ENCODE measurements at places on chromosomes 11 and 22.

GRCh38 chr22:33400891-33401290 lies 342.7 kb upstream of the SYN3 start:
- no peak for DNase-seq

GRCh38 chr22:49070501-49070900 lies 757.2 kb downstream of the BRD1 start:
- DNase-seq, result no peak

DNA sequence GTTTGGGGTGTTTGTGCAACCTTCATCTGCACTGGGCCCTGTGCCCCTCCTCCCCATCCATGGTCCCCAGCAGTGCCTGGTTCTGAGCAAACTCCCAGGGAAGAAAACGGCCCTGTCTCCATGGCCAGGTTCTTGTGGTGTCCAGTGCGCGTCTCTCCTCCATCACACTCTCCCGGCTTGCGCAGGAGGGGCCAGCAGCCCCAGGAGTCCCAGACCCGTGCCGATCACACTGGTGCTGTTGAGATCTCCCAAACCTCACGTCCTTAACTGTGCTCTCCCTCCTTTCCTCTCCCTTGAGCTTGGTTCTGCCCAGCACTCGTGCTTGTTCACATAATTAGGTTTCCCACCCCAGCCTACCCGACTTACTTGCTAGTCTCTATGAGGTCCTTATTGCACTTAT lies 10.9 kb upstream of the GRK2 start:
- DNase-seq, result no peak

DNA sequence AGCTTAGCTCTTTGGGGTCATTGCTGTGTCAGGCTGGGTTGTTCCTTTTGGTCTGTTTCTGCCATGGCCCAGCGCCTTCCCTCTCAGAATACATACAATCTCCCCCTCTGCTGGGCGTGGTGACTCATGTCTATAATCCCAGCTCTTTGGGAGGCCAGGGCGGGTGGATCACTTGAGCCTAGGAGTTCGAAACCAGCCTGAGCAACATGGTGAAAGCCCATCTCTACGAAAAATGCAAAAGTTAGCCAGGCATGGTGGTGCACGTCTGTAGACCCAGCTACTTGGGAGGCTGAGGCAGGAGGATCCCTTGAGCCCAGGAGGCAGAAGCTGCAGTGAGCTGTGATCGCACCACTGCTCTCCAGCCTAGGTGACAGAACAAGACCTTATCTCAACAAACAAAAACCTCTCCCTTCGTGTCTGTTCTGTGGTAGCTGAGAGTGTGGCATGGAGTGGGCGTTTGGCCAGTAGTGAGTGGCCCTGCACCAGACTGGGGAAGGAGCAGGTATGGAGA lies 46.7 kb upstream of the RAB1B start:
- DNase-seq, result no peak

DNA sequence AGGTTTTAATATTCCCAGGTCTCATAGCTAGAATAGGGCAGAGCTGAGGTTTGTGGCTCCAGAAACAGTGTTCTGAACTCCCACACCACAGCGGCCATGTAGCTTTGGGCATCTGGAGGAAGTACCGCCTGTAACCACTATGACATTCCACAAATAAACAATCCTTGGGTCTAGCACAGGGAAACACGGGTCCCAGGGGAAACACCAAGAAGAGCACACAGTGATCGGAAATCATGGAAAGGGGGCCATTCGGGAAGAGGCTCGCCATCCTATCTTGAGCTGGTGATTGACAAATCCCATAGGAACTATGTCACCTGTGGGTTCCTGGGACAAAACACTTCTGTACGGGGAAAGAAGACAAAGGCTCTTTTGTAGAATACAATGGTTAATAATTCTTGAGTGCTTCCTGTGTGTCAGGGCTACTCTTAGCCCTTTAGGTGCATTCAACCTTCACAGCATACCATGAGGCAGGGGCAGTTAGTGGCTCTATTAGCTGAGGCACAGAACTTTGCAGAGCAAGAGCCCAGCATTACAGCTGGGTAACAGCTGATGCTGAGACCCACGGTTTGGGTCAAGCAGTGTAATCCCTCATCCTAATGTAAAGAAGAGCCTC lies 514.2 kb downstream of the NTM start:
- no peak for DNase-seq

- DNase-seq, result no peak
Measured at GRCh38 chr22:44409211-44409973, 88.6 kb downstream of the RTL6 start.

GRCh38 chr11:94583866-94584500 lies 16.8 kb downstream of the PIWIL4 start:
- DNase-seq, result no peak

DNA sequence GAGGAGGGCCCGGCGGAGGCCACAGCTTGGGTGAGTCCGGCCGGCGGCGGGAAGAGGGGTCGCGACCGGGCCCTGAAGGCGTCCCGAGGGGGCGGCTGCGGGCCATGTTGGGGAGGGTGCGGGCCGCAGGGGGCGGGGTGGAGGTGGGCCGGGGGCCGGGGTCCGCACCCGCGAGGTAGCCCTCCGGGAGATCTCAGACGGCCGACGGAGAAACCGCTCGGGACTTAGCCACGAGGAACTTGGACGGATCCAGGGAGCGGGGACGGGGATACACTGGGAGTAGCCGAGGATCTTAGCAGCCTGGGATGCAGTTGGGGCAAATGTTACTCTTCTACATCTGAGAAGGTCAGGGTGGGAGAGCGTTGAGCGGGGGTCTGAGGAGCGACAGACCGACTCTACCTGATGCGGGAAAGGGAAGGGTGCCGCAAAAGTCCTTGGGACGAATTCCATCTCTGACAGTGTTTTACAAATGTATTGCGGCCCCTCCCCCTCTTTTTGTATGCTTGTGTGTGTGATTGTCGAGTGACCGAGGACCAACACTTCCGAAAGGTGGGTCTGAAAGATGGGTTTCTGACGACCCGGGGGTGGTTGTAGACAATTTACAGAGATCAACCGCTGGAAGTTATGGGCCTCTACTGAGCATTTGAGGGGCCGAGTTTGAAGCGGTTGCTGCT lies 658 bp downstream of the STIP1 start:
- no peak for DNase-seq

GRCh38 chr22:37763012-37763411 lies 44.7 kb upstream of the GCAT start:
- DNase-seq, result no peak

DNA sequence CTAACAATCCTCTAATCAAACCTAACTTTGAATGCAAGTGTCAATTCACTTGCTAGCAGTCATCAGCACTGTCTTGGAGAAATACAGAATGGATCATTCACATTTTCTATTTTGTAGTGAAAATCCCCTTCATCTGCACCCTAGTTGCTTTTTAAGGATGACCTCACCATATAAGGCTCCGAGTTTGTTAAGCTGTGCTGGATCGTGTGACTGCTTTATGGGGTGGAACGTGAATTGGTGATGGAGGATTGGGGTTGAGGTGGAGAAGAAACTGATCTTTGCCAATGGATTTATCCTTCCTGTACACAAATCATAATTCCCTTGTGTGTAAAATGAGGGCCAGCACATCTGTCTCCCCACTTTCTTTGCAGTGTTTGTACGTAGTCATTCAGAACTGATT lies 85.6 kb upstream of the TBCEL start:
- DNase-seq, result no peak

DNA sequence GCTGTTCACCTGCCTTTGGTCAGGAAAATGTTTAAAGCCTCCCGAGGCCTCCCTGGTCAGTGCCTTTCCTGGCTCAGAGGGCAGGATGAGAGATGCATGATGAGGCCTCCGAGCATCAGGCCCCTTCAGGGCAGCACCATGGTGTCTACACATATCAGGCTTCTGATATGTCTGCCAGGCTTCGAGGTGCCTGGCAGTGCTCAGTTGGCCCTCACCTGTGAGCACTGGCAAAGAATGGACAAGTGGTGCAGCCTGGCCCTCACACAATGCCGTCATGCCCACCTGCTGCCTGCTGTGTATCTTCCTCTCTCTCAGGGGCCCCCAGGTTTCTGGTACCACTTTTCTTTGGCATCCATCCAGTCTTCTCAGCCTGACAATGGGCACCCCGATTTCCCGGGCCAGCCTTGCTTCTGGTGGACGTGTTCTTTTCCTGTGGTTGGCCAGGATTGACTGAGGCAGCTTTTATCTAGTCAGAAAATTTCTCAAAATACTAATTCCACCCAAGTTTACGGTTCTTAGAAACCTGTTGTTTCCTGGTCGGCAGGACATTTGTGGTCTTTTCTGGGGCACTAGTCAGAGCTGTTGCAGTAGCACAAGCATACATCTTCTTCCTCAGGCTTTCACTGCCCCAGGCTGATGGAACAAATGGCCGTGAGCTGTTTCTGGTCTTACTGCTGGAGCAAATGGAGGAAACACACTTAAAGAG lies 76.8 kb upstream of the SUSD2 start:
- DNase-seq, result no peak

- DNase-seq, result no peak
Measured at GRCh38 chr11:116694815-116695590, 77.8 kb downstream of the BUD13 start.

GRCh38 chr11:45603946-45604682 lies 61.3 kb downstream of the CHST1 start:
- no peak for DNase-seq

DNA sequence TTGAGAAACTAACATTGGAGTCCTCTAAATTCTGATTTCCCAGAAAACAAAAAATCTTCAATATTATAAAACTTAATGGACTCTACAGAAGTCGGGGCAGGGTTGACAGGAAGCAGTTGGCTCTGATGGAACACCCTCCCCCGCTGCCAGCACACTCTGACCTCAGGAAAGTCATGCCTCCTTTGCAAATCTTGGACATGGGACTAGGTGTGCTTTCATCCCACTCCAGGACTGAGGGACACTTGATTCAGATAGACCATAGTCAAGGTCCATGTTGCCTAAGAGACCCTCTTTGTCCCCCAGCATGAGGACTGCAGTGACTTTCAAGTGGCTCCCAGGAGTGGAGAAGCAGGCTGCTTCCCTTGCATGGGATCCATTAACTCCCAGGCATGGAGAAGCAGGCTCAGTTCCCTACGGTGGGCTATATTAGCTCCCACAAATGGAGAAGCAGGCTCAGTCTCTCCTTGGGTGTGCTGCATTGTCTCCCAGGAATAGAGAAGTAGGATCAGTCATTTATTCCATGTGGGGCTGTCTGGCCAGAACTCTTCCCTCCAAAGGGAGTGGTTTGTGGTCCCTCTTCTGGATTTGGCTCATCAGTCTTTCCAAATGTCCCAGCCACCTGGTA lies 38.3 kb downstream of the C22orf31 start:
- no peak for DNase-seq

GRCh38 chr11:21928847-21929246 lies 264.0 kb upstream of the ANO5 start:
- DNase-seq, result no peak

GRCh38 chr11:7570938-7571521 lies 57.2 kb downstream of the PPFIBP2 start:
- DNase-seq, result no peak

DNA sequence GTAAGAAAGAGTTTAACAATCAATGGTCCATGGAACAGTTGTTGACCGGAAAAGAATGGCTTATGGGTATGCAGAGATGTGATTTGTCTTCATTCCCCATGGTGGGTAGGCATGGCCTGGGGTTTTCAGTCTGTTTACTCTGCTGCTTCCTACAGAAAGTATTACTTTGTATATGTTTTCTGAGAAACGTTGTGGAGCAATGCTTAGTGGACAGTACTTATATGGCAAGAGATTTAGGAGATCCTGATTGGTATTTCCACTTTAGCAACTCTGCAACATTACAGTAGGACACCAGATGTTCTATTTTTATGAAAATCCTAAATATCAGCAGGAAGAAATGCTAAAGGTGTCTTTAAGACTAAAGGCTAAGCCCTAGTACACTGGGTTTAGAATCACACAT lies 309.1 kb downstream of the AASDHPPT start:
- DNase-seq, result no peak

DNA sequence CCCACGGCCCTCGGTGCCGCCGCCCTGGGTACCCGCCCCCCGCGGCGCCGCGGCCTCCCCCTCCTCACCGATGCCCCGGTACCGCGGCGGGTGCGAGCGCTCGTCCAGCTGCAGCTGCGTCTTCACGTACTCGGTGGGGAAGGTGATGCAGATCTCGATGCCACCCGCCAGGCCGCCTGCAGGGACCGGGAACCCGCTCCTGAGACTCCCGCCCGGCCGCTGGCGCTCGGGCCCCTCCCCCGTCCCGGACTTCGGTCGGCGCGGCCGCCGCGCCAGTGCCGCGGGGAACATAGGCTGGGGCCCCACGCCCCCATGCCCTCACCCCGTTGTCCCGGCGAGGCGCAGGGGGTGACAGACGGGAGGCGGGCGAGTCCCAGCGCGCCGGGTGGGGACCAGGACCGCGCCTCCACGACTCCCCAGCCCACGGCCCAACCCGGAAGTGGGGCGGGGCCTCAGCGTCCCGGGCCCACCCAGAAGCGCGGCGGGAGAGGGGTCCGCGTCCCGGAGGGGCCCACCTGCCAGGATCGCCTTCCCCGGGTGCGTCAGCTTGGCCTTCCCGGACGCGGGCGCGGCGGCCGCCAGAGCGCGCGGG lies 375 bp downstream of the SLC25A1 start:
- no peak for DNase-seq

DNA sequence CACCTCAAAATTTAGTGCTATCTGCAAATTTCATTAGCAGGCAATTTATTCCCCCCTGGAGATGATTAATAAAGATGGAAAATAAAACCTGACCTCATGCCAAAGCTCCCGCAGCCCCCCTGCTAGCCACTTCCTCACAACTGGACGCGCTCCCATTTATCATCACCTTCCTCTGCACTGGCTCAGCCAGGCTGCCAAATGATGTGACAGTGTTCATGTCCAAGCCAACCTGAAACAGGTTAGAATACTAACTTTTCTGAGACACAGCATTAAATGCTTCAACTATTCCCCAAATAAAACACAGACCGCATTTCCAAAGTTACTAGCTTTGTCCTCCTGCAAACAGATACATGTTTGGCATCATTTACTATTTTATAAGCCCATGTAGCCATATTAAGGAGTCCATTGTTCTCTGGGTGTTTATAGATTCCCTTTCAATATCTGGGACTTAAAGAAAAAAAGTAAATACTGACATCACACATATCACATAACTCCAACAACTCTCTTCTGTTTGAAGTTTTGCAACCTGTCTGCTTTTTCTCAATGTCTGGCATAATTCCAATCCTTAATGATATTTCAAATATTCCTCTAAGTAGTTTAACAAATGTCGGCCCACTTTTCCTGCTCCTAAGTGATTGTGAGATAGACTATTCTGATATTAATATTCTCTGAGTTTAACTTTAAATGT lies 829.7 kb upstream of the FAT3 start:
- no peak for DNase-seq

DNA sequence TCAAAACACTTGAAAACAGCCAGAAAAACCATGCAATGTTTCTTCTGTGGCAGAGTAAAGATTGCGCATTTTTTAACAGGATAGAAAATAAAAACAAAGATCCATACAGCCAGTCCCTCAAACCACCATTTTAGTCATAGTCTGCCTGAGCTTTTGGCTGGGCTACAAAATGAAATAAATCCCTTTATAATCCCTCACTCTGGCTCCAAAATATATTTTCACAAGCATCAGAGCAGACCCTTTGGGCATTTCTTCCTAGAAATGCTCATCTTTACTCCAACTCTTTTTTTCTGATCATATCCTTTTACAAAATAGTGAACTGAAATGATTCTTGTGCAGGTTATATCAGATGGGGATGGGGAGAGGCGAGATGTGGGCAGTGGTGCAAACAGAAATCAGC lies 31.8 kb upstream of the LMO2 start:
- no peak for DNase-seq
